WERI-Rb-1 (cell line): ENCODE measurements at places on chromosomes 1 and 21.

GRCh38 chr1:107877092-107877491 lies 87.9 kb downstream of the VAV3 start:
- no peak for DNase-seq

DNA sequence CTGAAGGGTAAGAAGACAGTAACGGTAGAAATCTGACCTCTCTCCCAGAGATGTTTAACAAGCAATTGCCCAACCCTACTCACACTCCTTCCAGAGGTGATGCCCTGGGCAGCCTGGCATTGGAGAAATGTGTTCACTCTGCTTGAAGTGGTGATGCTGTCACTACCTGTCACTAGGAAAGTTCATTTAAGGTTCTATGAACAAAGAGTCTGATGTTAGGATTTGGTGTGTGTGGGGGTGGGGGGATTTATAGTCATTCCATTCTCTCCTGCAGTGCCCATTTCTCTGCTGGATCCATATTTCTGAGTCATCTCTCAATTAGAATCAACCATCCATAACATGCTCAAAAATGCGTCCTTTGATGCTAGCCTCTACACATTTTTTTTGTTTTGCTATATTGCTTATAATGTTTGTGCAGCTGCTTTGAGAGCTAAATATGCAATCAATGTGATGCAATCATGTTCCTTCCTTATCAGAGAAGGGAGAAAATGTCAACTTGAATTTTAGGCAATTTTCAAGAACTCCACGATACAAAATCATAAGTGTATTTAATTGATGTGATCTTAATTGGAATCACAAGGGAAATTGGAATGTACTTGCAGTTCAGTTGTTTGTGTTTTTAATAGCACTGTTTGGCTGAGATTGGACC lies 173.9 kb downstream of the DUSP10 start:
- no peak for DNase-seq

- no peak for DNase-seq
These were observed 39.8 kb downstream of the WNT2B start for GRCh38 chr1:112548547-112548946.

GRCh38 chr1:6246497-6247467 lies 2.8 kb downstream of the HES3 start:
- DNase-seq = peak; percentile 95

GRCh38 chr1:235940285-235940684 lies 73.6 kb upstream of the LYST start:
- no peak for DNase-seq

DNA sequence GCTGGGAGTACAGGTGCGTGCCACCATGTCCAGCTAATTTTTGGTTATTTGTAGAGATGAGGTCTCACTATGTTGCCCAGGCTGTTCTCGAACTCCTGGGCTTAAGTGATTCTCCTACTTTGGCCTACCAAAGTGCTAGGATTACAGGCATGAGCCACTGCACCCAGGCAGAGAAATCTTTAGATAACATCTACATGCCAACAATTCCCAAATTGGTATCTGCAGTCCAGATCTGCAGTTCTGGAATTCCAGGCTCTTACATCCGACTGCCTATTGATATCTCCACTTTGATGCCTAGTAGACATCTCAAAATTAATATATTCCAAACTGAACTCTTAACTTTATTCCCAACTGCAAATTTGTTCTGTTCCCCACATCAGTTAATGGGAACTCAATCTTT lies 23.3 kb downstream of the INAVA start:
- no peak for DNase-seq
